Activated CD4-positive, alpha-beta T cell treated with anti-CD3 and anti-CD28 coated beads, Interleukin-2, amount 10 ng/mL, durations not matched to agents 24 days and 14 days (primary cell): ENCODE measurements at places on chromosomes 5 and 9. TPM values are rescaled to one million over a fixed set of nuclear protein-coding genes. Genes with fewer than 3 reads are reported as not detected.

The PDCD1LG2 gene
- total RNA-seq: 1.3 and 1.5 TPM in 2 replicates

The ALDH1A1 gene
- not detected in 2 replicates for total RNA-seq

The TTC39B gene
- 20.3 and 22.2 TPM in 2 replicates for total RNA-seq

The ZNF367 gene
- 21.7 and 22.1 TPM in 2 replicates for total RNA-seq

The TRIP13 gene
- 47.5 and 52.6 TPM in 2 replicates for total RNA-seq

The EIF4E1B gene
- total RNA-seq: not detected in 2 replicates

The NR6A1 gene
- total RNA-seq: 2.3 and 2.7 TPM in 2 replicates

The STK32A gene
- total RNA-seq: not detected in 2 replicates

The ITK gene
- total RNA-seq: 230 and 237 TPM in 2 replicates

The PRRX2 gene
- 3.4 and 3.8 TPM in 2 replicates for total RNA-seq

The KIF4B gene
- total RNA-seq: 0.07 TPM in 1 of 2 replicates, not detected in the other

The IL17B gene
- total RNA-seq: not detected in 2 replicates

The RNF208 gene
- total RNA-seq: 12.8 and 15.2 TPM in 2 replicates

The RASEF gene
- not detected in 2 replicates for total RNA-seq

The GPX8 gene
- not detected in 2 replicates for total RNA-seq

The PTGES gene
- total RNA-seq: 0.09 and 0.12 TPM in 2 replicates

The SVEP1 gene
- not detected in 2 replicates for total RNA-seq

The PCDHGA3 gene
- total RNA-seq: 0.14 and 0.19 TPM in 2 replicates

The PCSK1 gene
- not detected in 2 replicates for total RNA-seq

The MRNIP gene
- 27.6 and 27.8 TPM in 2 replicates for total RNA-seq

The KIF27 gene
- total RNA-seq: 2.4 and 2.7 TPM in 2 replicates

The NUTM2F gene
- total RNA-seq: not detected in 2 replicates

The IARS1 gene
- 226 and 234 TPM in 2 replicates for total RNA-seq

The RNF145 gene
- 141 and 149 TPM in 2 replicates for total RNA-seq

The ATP10B gene
- total RNA-seq: not detected in 2 replicates

The TUSC1 gene
- 0.42 and 0.50 TPM in 2 replicates for total RNA-seq

The IGFBPL1 gene
- total RNA-seq: not detected in 2 replicates

The BNC2 gene
- not detected in 2 replicates for total RNA-seq
